ENCODE measurements at places on chromosomes 2 and 18.

- DNase-seq = no peak
These were observed 33.4 kb upstream of the CLASP1 start for GRCh38 chr2:121682396-121683298.

- DNase-seq = no peak
These were observed 51.0 kb downstream of the ACOXL start for GRCh38 chr2:110783196-110783873.

DNA sequence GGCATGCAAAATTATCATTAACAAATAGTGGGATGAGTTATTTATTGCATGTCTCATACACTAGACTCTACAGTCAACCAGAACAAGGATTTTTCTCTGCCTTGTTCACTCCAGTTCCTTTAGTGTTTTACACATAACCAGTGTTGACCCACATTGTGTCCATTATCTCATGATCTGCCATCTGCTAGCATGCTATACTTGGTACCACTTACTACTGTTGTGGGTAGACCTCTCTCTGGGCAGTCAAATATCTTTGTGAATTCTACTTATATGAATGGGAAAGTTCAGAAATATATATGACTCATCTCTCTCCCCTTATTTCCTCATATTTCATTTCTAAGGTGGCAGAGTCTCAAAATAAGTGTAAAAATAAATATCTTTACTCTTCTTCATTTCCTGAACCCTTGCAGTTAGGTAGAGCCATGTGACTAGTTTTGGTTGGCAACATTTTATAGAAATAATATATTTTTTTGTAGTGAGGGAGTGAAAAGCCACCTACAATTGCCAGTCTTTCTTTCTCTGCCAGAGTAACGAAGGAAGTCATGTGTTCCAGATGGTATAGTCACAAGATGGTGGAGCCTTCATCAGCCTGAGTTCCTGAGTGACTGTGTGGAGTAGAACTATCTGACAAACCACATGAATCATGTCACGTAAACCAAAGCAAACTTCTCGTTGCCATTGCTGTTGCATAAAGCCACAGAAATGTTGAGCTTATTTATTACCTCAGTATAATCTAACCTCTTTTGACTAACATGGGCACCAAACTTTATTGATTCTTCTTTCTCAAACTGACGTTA is 704.0 kb downstream of the RNF144A start:
- no peak for DNase-seq

DNA sequence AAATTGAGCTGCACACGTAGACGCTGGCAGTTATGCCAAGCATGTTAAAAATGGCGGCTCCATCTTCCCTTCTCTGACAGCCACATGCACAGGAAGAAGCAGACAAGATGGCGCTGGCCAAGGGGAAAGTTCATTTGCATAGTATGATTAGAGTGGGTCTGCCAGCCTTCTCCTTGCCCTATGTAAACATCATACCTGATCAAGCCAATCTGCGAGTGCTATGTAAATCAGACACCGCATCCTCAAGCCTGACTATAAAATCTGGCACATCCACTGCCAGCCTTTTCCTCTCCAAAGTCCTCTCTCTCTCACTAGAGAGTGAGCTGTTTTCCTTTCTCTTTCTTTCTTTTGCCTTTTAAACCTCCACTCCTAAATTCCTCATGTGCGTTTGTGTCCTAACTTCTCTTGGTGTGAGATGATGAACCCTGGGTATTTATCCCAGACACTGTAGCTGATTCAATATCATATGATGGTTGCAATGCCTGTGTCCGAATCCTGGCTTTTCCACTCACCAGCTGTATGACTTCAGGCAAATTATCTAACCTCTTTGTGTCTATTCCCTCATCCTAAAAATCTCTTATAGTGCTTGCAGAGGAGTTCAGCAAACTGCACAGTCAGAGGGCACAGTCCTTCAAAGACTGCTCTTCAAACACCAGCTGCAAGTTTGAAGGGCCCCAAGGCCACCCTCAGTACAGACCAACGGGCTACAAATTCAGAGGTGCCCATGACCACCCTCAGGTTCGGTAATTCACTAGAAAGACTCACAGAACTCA is 39.3 kb upstream of the ITSN2 start:
- no peak for DNase-seq

- no peak for DNase-seq
These were observed 142.4 kb upstream of the ALPP start for GRCh38 chr2:232236200-232236599.

DNA sequence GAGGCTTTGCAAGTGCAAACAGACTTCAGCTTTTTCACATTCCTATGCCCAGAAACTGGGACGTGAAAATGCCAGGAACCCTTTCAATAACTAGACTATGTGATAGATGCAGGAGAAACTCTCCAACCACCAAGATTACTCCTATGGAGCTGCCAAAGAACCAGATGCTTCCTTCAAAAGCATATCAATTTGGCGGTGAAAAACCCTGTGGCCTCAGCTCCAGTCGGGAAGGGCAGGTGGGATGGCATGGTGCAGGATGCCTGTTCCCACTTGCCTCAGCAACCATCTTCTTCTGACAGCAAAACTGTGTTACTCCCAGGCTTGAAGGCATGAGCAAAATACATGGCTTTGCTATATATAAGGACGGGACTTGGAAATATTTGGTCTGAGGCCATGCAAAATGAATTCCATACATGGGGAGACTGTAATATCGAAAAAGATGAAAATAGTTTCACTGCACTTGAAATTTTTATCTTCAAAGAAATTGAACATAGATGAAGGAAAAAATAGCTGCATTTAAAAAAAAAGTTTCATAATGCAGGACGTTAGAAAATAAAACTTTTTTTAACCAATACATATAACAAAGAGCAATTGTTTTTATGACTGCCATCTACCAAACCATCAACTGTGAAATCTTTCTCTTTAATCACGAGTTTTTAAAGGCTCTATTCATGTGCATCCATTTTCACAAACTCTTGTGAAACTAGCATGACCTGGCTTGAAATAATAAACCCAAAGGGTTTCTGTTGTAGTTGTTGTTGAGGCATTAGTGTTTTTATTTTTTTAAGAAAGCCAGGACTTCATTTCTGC is 99.1 kb downstream of the AFF3 start:
- no peak for DNase-seq

DNA sequence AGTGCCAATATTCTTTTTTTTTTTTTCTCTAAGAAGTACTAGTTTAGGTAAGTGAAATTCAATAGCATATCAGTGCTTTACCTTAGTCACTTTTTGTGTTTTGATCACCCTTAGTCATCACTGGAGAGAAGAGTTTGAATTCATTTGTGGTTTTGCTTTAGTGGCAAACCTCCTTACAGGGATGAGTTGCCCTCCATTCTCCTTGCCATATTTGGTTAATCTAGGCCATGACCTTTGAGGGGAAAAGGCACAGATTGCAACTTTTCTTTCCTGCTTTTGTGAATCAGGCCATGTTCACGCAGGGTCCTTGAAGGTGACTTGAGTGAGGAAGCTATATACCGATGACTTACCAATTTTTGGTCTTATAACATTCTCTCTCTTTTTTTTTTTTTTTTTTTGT is 34.4 kb downstream of the PLEKHA3 start:
- DNase-seq = no peak

- peak; percentile 52 for DNase-seq
These were observed at the start of gene ZNF521 for GRCh38 chr18:25351777-25352628. ZNF521 (minus strand) TSS chr18:25352166; CDS start chr18:25350946, 1,220 bp downstream.

DNA sequence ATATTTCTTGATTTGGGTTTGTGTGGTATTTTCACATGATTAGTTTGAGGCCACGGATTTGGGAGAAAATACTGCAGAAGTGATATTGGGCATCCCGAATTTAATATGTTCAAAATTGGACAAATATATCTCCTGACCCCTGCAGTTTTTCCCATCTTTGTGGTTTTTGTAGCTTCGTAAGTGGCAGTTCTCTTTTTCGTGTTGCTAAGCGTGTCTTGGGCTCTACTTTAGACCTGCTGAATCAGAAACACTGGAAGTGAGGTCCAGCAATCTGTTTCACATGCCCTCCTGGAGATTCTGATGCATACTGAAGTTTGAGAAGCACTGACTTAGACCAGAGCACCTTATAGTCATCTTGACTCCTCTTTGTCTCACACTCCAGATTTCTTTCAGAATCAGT is 98.3 kb downstream of the EPB41L5 start:
- DNase-seq = no peak

GRCh38 chr2:135030826-135031225 is 16.4 kb downstream of the MAP3K19 start:
- no peak for DNase-seq

DNA sequence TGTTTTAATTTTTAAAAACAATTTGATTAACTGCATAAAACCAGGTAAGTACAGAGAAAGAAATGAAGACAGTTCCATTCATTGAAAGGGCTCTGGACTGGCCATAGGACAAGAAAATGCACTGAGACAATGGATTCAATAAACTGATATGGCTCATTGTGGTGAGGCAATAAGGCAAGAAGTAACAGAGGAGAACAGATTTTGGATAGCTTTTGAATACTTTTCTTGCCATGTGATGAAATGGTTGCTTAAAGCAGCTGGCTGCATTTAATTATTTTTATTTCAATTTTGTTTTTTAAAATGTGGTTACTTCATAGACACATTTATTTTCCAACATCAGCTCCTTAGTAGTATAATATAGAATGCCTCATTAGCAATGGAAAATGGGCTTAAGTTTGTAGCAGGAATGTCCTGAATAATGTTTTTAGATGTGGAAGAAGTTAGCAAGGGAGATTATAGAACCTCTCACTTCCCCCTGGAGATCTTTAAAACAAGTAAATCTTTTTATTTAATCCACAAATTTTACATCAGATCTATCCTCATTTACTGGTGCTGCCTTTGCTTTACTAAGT is 646.9 kb upstream of the ZEB2 start:
- peak; percentile 29 for DNase-seq

DNA sequence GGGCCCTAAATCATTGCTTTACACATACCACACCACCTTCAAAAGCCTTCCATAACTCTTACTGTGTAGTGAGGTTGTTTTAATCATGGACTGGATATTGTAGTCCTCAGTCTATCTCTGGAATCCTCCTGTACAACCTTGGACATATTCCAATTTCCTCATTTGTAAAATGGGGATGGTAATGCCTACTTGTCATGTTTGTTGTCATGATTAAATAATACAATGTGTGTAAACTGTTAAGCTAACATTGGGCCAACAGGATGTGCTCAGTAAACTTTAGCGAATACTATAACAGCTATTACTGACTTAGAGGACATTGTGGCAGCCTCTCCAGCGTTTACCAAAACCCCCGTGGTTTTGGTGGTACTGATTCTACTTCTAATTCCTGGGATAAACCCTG is 74.7 kb upstream of the PTPRM start:
- no peak for DNase-seq

DNA sequence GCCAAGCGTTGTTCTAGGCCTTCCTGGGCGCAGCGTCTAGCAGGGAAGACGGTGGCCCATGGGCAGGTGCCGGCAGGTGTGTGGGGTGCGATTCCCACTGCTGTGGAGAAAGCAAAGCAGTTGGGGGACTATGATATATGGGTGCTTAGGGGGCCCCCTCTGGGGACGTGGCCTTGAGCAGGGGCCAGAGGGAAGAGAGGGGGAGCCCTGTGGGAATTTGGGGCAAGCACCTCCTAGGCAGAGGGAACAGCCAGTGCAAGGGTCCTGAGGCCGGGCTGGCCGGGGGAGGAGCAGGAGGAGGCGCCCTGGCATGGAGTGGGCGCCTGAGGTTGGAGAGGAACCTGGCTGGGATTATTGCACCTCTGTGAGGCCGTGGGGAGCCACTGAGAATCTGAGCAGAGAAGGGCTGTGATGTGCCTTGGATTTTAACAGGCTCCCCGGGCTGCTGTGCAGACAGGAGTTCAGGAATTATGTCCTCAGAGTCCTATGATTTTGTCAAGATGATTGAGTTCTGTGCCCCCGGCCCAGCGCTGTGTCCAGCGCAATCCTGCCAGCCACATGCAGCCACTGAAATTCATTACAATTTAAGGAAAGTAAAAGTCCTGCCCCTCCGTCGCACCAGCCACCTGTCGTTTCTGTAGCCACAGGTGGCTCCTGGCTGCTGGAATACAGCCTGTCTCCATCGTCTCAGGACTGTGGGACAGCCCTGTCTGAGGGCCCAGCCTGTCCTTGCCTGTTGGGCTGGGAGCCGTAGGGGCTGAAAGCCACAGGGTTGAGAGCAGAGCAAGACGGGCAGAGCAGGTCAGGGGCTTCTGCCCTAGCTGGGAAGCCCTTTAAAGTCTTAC is 9.1 kb upstream of the KLHL30 start:
- no peak for DNase-seq

DNA sequence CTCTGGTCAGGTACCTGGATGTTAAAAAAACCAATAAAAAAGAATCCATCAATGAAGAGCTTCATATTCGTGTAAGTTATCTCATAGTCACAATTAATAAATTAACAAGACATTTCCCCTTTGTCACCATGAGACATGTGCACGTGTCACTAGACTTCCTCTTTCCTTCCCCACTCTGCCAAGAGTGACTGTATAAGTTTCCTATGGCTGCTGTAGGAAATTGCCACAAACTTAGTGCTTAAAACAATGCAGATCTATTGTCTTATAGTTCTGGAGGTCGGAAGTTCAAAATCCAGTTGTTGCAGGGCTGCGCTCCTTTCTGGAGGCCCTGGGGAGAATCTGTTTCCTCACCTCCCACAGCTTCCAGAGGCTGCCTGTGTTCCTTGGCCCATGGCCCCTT is 35.8 kb downstream of the SLC9A4 start:
- no peak for DNase-seq

GRCh38 chr2:142980246-142981068 is 103.0 kb downstream of the KYNU start:
- DNase-seq = no peak

- DNase-seq = no peak
These were observed 210.4 kb downstream of the SOCS6 start for GRCh38 chr18:70499218-70499691.

DNA sequence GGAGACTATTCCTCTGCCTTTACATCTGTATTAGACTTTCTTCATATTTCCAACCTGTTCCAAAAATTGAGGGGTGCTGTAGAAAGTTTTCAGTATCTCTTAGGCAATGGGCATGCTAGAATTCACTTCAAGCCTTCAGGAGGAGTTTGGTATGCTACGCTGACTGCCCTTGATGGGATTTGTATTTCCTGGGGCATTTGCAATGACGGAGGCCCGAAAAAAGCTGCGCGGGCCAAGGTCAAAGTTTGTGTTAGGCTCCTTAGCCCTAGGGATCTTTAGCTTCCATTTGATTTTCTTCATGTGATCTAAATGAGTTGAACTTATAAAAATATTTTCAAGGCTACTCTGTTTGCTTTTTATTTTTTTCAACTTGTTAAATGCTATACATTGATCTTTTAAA is 5.1 kb downstream of the CPS1 start:
- no peak for DNase-seq

- no peak for DNase-seq
These were observed 11.5 kb upstream of the NFATC1 start for GRCh38 chr18:79384151-79384807.

- no peak for DNase-seq
These were observed 94.1 kb upstream of the CD302 start for GRCh38 chr2:159891917-159892730.
